ENCODE measurements at places on chromosomes 6 and 20. TPM values are rescaled to one million over a fixed set of nuclear protein-coding genes. Genes with fewer than 3 reads are reported as not detected.

DNA sequence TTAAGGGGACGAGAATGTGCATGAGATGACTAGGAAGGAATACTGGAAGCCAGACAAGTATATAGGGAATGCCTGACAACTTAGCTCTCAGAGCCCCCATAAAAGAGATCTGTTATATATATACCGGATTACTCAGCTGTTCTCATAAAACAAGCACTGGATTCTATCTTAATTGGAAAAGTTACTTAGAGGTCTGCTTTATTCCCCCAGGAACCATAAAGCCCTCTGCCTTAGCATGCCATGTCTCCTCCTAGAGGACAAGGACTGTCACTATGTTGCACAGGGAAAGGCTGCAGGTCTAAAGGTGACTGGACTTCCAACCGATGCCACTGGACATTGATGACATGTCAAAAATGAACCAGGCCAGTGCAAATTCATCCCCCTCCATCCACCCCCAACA lies 6.4 kb downstream of the EXOC2 start:
- no peaks in the 10 kb centered on the region for H3K36me3 ChIP-seq
- no peak overlapping the region for H3K27ac ChIP-seq
- H3K4me3 ChIP-seq: no peak overlapping the region
- DNase-seq: no peak
- H3K27me3 ChIP-seq: no peaks in the 10 kb centered on the region
- peaks cover 17% of the 10 kb centered on the region for H3K4me1 ChIP-seq

- no peaks in the 10 kb centered on the region for H3K4me1 ChIP-seq
- no peak for DNase-seq
- no peak overlapping the region for H3K4me3 ChIP-seq
- H3K27ac ChIP-seq: no peak overlapping the region
Measured at GRCh38 chr20:20926222-20926905, 179.8 kb downstream of the LINC00237 start.

DNA sequence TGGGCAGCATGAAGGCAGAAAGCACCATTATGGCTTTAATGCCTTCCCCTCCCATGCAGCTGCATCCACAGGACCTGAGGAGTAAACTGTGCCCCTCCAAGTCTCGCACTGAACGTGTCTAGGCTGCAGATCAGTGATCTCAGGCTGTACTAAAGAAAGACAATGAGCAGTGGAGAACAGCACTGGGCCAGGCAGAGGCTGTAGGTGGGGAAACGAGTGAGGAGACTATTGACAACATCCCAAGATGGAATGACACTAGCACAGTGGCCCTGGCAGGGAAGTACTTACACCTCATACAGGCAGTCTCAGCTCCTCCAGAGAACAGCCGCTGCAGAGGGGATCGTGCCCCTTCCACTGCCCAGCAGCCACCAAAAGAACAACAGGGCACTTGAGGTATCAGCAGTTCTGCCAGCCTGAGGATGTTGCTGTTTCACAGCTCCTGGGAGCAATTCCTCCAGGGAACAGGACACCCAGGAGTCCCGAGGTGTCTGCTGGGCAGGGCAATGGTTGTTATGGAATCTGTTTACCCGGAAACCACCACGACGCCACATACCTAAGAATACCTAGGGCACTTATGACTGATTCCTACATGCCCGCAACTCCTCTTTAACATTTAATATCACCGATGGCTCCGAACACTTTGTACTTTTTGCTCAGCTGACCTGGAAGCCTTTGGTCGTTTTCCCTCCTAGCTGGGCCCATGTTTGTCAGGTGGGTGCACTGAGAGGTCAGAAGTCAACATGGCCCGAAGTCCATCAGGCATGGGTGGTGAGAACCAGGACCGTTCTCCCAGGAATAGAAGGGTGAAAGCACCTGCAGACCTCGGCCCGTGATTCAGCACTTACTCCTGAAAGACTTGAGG lies 79.1 kb downstream of the SLC22A23 start:
- H3K4me3 ChIP-seq: no peak overlapping the region
- no peaks in the 10 kb centered on the region for H3K36me3 ChIP-seq
- H3K27ac ChIP-seq: no peak overlapping the region
- H3K27me3 ChIP-seq: peaks cover 4% of the 10 kb centered on the region
- no peak for DNase-seq

GRCh38 chr6:113047932-113048331 lies 700.8 kb downstream of the RFPL4B start:
- no peak for DNase-seq
- H3K27ac ChIP-seq: no peak overlapping the region
- H3K36me3 ChIP-seq: no peaks in the 10 kb centered on the region

DNA sequence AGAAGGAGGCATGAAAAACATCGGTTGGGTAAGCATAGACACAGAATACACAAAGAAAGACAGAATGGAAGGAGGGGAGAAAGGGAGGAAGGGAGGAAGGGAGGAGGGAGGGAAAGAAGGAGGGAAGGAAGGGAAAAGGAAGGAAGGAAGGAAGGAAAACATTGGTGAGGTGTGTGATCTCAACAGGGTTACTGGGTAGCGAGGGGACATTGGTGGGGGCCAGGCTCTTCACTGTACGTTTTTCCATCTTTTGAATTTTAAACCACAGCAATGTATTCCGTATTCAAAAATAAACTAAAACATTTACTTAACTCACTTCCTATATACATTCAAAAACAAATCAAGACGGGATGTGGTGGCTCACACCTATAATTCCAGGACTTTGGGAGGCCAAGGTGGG lies 20.7 kb upstream of the BPIFA2 start:
- H3K4me1 ChIP-seq: no peaks in the 10 kb centered on the region
- peaks cover 2% of the 10 kb centered on the region for H3K27me3 ChIP-seq
- no peak overlapping the region for H3K4me3 ChIP-seq
- no peak overlapping the region for H3K27ac ChIP-seq
- DNase-seq: no peak
- H3K36me3 ChIP-seq: no peaks in the 10 kb centered on the region

GRCh38 chr6:24988562-24988961 lies 52.8 kb upstream of the RIPOR2 start:
- peaks cover 1% of the 10 kb centered on the region for H3K27me3 ChIP-seq
- H3K36me3 ChIP-seq: peaks cover 8% of the 10 kb centered on the region
- peaks cover 2% of the 10 kb centered on the region for H3K4me1 ChIP-seq
- no peak for DNase-seq
- no peak overlapping the region for H3K4me3 ChIP-seq

DNA sequence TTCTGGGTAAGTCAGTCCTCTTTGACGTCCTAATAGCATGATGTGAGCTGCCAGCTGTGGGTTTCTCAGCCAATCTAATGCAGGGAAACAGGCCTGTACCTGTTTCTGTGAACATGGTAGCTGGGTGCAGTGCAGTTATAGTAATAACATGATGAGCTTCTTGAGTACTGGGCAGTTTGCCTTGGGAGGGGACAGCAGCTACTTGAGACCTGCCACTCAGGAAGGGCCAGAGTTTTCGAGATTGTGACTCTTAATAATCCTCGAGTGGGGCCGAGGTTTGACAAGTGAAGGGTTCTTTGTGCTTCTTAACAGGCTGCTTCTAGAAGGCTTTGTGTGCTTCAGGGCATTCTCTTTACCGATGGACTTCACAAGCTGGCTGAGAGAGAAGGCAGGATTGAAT lies 180.1 kb downstream of the JARID2 start:
- no peak overlapping the region for H3K4me3 ChIP-seq
- peaks cover 5% of the 10 kb centered on the region for H3K36me3 ChIP-seq
- H3K27ac ChIP-seq: peak overlapping the region; percentile 95
- H3K27me3 ChIP-seq: peaks cover 13% of the 10 kb centered on the region
- peaks cover 60% of the 10 kb centered on the region for H3K4me1 ChIP-seq

DNA sequence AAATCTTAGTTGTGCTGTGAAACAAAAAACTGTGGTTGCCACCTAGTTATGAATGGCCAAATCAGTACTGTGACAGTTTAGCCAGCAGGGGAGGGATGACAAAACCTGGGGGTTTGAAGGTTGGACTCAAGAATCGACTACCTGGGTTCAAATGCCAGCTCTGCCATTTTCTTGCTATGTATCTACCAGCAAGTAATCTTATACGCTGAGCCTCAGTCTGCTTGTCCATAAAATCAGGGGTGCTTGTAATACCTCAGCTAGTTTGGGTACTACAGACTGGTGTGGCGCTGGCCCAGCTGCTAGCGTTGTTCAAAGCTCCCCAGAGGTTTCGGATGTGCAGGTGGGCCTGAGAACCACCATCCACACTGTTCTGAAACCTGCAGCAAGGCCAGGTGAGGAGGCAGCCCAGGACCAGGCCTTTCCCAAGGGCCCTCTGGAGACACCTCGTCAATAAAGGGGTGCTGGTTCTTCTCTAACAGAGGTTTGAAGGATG lies 40.4 kb downstream of the TRAM2 start:
- H3K36me3 ChIP-seq: peaks cover 5% of the 10 kb centered on the region
- H3K4me1 ChIP-seq: peaks cover 39% of the 10 kb centered on the region
- DNase-seq: no peak
- peaks cover 3% of the 10 kb centered on the region for H3K27me3 ChIP-seq
- H3K27ac ChIP-seq: no peak overlapping the region

GRCh38 chr6:155077784-155078183 lies 82.7 kb downstream of the TIAM2 start:
- no peaks in the 10 kb centered on the region for H3K36me3 ChIP-seq
- H3K4me3 ChIP-seq: no peak overlapping the region
- no peak for DNase-seq
- peaks cover 44% of the 10 kb centered on the region for H3K4me1 ChIP-seq

GRCh38 chr6:36504181-36504580 lies 43.1 kb downstream of the STK38 start:
- no peak overlapping the region for H3K4me3 ChIP-seq
- DNase-seq: no peak
- peaks cover 28% of the 10 kb centered on the region for H3K36me3 ChIP-seq
- no peak overlapping the region for H3K27ac ChIP-seq

- no peaks in the 10 kb centered on the region for H3K4me1 ChIP-seq
- no peaks in the 10 kb centered on the region for H3K27me3 ChIP-seq
- H3K36me3 ChIP-seq: peaks cover 4% of the 10 kb centered on the region
- no peak overlapping the region for H3K27ac ChIP-seq
- H3K4me3 ChIP-seq: no peak overlapping the region
Measured at GRCh38 chr6:137248702-137249101, 29.5 kb upstream of the IFNGR1 start.

DNA sequence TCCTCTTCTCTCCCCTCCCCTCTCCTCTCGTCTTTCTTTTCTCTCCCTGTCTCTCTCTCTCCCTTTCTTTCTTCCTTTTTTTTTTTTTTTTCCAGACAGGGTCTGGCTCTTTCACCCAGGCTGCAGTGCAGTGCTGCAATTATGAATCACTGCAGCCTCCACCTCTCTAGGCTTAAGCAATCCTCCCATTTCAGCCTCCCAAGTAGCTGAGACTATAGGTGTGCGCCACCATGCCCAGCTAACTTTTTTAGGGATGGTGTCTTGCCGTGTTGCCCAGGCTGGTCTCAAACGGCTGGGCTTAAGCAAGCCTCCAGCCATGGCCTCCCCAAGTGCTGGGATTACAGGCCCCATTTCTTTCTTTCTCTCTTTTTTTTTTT lies 59.9 kb upstream of the NCOA3 start:
- DNase-seq: no peak
- H3K27ac ChIP-seq: no peak overlapping the region
- H3K36me3 ChIP-seq: no peaks in the 10 kb centered on the region
- H3K27me3 ChIP-seq: no peaks in the 10 kb centered on the region

GRCh38 chr6:91483415-91484105 lies 896.7 kb upstream of the MAP3K7 start:
- peaks cover 1% of the 10 kb centered on the region for H3K27me3 ChIP-seq
- no peak overlapping the region for H3K4me3 ChIP-seq
- H3K27ac ChIP-seq: no peak overlapping the region
- H3K4me1 ChIP-seq: peaks cover 7% of the 10 kb centered on the region
- no peaks in the 10 kb centered on the region for H3K36me3 ChIP-seq

DNA sequence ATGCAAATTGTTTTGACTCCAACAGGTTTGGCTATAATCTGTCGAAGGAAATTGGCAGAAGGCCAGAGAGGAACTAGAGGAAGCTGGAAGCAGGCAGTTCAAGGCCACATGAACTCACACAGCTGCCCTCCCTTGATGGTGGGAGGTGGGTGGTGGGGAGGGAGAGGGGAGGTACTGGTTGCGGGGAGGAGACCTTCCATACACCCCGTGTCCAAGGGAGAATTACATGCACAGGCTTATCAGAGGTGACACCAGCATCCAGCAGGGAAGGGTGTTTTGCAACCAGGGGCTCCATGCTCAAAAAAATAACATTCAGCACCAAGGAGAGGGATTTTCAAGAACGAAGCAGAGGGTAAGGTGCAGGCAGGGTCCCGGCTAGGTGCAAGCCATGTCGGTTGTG lies 9.1 kb downstream of the PRND start:
- peak; percentile 57 for DNase-seq
- peaks cover 30% of the 10 kb centered on the region for H3K36me3 ChIP-seq
- H3K27ac ChIP-seq: peak overlapping the region; percentile 97
- peaks cover 55% of the 10 kb centered on the region for H3K4me1 ChIP-seq

GRCh38 chr20:57821935-57822334 lies 112.1 kb upstream of the PMEPA1 start:
- no peak for DNase-seq
- H3K4me1 ChIP-seq: peaks cover 52% of the 10 kb centered on the region
- peaks cover 7% of the 10 kb centered on the region for H3K27me3 ChIP-seq
- no peak overlapping the region for H3K4me3 ChIP-seq

- H3K27ac ChIP-seq: peak overlapping the region; percentile 99
- no peaks in the 10 kb centered on the region for H3K36me3 ChIP-seq
- no peak for DNase-seq
- H3K27me3 ChIP-seq: peaks cover 12% of the 10 kb centered on the region
- peaks cover 27% of the 10 kb centered on the region for H3K4me1 ChIP-seq
- peak overlapping the region; percentile 96 for H3K4me3 ChIP-seq
Measured at GRCh38 chr20:21301940-21302663, 1.0 kb upstream of the XRN2 start.

GRCh38 chr6:150599199-150600009 lies at the start of gene PLEKHG1:
Gene PLEKHG1, plus strand, starts transcription at chr6:150599885. Its CDS starts 133,797 bp downstream, at chr6:150733682.
- H3K4me1 ChIP-seq: peaks cover 59% of the 10 kb centered on the region
- peaks cover 4% of the 10 kb centered on the region for H3K27me3 ChIP-seq
- H3K4me3 ChIP-seq: peak within 1 kb of the TSS; percentile 98
- peak; percentile 81 for DNase-seq
- H3K27ac ChIP-seq: peak within 1 kb of the TSS; percentile 87
- peaks cover 5% of the 10 kb centered on the region for H3K36me3 ChIP-seq

DNA sequence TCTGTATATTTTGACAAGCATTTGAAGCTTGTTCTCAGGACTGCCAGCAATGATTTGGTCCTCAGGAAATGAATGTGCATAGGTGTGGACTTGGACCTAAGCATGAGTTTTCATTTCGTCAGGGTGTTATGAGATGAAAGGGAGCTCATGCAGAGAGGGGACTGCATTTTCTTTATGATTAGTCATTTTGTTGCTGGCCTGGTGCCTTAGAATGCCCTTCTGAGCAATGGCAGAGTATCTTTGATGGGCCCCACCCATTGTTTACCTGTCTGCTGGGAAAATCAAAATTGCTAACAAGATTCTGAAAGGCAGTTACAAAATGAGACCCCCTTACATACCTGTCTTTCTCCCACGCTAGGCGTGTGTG lies 51.5 kb upstream of the MTHFD1L start:
- peaks cover 73% of the 10 kb centered on the region for H3K36me3 ChIP-seq
- peak overlapping the region; percentile 87 for H3K27ac ChIP-seq
- H3K4me3 ChIP-seq: no peak overlapping the region
- peaks cover 24% of the 10 kb centered on the region for H3K4me1 ChIP-seq

The PACSIN1 gene
- 0.08 TPM for total RNA-seq

The ADGRF1 gene
- not detected for total RNA-seq

The C20orf202 gene
- 0.92 TPM for total RNA-seq

The NFATC2 gene
- total RNA-seq: 3.5 TPM

The ME1 gene
- 13.4 TPM for total RNA-seq

The ABHD12 gene
- total RNA-seq: 28.0 TPM

The TNXB gene
- total RNA-seq: 7.5 TPM

The BFSP1 gene
- total RNA-seq: 3.5 TPM

The VSX1 gene
- total RNA-seq: not detected

The TMEM200A gene
- 3.5 TPM for total RNA-seq

The UST gene
- 23.2 TPM for total RNA-seq

The TXLNB gene
- total RNA-seq: 0.41 TPM

The RAET1G gene
- 3.8 TPM for total RNA-seq
